ENCODE measurements at places on chromosomes 7 and 10.

DNA sequence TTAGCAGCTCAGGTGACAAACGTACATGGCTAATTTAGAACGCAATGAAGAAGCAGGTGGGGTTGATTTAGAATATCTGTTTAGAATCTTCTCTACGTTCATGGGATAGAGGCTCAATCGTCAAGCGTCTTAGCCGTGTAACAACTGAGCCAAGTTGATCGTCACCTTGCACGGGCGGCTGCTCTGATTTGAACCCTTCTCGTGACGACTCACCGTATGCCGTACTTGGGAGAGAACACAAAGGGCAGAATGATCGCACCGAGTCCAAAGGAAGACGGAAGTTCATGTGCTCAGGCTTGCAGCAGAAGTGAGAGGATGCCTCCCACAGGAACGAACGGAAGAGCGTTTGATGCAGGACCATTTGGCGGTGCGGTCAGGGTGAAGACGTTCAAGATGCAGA is 108.3 kb upstream of the TCERG1L start:
- DNase-seq = no peak

DNA sequence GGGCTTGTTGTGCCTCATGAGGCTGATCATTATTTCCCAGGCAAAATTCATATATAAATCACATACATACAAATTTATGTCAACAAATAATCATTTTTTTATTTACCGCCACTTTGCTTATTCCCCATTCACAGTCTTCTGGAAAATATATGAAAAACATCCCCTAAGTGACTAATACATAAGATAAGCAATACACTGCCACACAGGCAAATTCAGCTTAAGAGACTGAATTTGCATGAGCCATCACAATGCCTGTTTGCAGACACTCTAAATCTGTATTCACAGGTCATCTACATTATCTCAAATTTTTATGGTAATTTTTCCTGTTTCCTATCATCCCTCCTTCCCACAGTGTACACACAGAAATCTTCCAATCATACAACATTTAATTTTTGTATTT is 13.2 kb downstream of the OSBPL3 start:
- no peak for DNase-seq

GRCh38 chr7:20958572-20958971 is 171.9 kb upstream of the SP8 start:
- peak; percentile 99 for DNase-seq

- peak; percentile 10 for DNase-seq
These were observed 88.9 kb downstream of the RAPGEF5 start for GRCh38 chr7:22267930-22268615.

GRCh38 chr10:113297226-113297625 is 255.6 kb upstream of the HABP2 start:
- DNase-seq = no peak

DNA sequence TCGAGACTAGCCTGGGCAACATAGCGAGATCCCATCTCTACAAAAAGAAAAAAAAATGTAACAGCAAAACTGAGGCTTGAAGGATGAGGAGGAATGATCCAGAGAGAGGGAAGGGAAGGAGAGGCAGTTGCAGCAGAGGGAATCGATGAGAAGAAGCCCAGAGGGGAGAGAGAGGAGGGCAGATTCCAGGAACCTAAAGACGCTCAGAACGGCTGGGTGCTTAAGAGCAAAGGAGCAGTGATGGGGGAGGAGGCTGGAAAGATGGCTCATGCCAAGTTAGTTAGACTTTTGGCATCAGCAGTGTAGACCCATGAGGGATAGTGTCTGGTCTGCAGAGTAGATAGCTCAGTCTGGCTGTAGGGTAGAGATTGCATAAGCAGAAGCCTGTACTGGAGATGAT is 10.3 kb upstream of the MUC17 start:
- DNase-seq = no peak

DNA sequence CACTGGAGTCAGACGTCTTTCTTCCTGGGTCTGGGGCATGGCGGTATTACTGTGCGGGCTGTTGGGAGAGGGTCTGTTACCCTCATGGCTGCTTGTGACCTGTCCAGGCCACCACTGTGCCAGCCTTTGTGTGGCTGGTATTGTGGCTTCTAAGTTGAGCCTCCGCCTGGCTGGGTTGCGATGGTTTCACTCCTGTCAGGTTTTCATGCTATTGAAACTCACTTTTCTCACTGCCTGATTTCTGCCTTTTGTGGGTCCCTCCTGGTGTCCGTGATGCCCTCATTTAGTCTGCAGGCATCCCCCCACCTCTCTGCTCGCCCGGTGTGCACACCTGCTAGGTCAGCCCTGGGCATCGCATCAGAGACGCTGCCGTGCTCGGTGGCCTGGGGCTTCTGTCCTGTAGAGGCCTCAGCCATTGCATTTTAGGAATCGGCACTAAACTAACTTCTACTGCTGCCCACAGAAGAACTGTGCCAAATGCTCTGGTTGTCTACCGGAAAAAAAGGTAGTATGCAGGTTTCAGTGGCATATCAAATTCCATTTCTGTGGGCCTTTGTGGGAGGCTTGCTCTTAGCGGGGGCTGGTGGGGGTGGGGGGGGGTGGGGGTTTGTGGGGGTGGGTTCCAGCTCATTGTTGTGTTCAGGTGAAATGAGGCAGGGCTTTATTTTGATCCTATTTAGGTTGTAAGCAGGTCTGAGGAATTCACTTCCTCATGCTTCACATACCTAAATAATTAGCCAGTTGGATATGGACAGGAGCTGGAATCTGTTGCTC is 64.3 kb downstream of the MGMT start:
- DNase-seq = no peak

GRCh38 chr10:93478873-93479272 is 3.3 kb downstream of the MYOF start:
- DNase-seq = no peak

GRCh38 chr10:56142092-56142728 is 218.8 kb downstream of the ZWINT start:
- no peak for DNase-seq

DNA sequence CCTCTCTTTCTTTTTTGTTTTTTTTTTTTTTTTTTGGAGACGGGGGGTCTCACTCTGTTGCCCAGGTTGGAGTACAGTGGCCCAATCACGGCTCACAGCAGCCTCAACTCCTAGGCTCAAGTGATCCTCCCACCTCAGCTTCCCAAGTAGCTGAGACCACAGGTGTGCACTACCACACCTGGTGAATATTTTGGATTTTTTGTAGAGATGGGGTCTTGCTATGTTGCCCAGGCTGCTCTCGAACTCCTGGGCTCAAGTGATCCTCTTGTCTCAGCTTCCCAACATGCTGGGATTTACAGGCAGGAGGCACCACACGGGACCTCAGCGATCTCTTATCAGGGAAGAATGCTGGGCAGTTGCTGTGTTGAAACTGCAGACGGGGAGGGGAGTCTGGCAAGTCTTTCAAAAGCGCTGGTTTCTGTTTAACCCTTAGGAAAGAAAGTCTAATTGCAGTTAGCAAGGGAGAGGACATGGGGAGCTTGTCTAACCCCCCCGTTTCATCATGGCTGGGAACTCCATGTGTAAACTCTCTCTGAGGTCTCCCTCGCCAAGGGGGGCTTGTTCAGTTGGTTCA is 39.6 kb upstream of the LMTK2 start:
- DNase-seq = no peak

- no peak for DNase-seq
These were observed 1013.1 kb downstream of the TYW1 start for GRCh38 chr7:68009716-68010115.

GRCh38 chr7:25879799-25880198 is 272.2 kb upstream of the NFE2L3 start:
- no peak for DNase-seq

- DNase-seq = no peak
These were observed 80.8 kb downstream of the ADD3 start for GRCh38 chr10:110088367-110089104.

DNA sequence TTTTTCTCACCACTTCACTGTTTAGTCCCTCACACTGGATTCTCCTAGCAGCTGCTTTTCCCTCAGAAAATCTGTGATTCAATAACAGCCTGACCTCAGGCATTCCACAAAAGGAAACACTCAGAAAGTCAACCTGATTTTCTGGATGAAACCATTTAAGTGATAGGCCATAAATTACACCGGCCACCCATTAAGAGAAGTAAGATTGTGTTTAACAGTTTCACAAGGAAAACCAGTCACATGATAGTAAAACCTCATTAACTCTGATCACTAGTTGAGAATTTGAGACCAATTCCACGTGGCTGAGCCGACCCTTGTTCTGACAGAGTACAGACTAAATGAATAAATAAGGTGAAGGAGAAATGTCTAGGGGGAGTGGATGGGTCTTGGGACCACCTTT is 7.7 kb downstream of the GRM8 start:
- DNase-seq = peak; percentile 79

DNA sequence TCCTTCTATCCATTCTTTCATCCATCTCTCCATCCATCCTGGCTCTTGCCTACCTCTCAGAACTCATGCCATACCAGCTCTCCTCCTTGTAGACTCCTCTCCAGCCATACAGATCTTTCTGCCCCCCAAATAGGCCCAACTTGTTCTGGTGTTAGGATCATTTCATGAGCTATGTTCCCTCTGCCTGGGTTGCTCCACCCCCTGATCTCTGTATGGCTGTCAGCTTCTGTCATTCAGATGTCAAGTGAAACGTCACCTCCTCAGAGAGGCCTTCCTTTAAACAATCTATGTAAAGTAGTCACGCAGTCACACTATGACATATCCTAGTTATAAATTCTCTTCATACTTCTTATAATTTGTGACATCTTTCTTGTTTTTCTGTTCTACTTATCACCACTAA is 42.3 kb upstream of the PNLIPRP3 start:
- no peak for DNase-seq

GRCh38 chr10:132829403-132829802 is 43.5 kb upstream of the NKX6-2 start:
- no peak for DNase-seq

- DNase-seq = no peak
These were observed 747.7 kb upstream of the POM121L12 start for GRCh38 chr7:52287698-52288097.

DNA sequence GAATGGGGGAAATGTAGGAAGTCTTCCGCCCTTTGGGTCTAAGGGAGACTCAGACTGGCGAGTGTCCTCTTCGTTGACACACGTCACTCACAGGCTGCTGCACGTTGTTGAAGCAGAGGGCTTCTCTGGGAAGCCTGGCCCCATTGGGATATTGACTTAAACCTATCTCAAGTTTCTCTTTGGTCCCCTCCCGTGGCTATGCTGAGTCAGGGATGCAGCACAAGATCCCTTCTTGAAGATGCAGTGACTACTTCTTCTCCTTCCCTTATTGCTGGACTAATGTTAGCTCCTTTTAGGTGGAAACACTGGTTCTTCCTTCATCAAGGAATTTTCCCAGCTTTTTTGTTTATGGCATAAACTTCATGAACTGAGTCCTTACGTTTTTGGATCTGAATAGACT is 89.8 kb upstream of the CCDC71L start:
- DNase-seq = no peak

GRCh38 chr10:59752278-59752940 is 846 bp downstream of the MRLN start:
- DNase-seq = peak; percentile 21

DNA sequence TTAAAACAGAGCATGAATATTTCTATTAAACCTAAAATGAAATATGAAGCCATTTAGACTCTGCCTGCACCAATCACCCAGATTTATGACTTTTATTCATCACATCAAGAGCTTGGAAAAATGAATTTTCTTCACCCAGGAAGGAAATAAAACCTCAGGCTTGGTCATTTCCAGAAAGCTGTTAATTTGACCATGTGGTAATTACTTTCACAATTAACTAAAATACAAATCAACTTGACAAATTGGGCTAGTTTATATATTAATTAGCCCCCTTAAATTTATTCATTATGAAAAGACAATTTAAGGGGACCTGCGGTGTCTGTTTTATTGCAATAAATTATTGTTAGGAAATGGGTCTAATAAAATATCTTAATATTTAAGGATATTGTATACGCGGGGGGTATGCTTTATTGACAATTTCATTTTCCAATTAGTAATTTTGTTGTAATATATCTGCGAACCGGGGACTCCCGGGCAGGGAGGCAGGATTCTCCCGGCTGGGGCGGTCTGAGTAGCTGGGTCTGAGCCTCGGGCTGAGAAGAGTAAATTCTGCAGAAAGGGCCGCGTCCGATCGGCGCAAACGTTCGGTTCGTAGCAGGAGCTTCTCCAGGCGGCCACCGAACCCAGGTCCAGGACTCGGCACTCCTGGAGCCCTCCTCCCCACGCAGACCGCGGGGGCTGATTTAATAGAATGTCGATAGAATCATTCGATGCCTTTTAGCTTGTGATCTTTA is 9.4 kb upstream of the MNX1 start:
- no peak for DNase-seq

- no peak for DNase-seq
These were observed 129.2 kb downstream of the BAMBI start for GRCh38 chr10:28806488-28806941.

GRCh38 chr10:9869606-9870176 is 1148.0 kb upstream of the CELF2 start:
- no peak for DNase-seq

GRCh38 chr7:50304911-50305582 is 531 bp downstream of the IKZF1 start:
- no peak for DNase-seq

DNA sequence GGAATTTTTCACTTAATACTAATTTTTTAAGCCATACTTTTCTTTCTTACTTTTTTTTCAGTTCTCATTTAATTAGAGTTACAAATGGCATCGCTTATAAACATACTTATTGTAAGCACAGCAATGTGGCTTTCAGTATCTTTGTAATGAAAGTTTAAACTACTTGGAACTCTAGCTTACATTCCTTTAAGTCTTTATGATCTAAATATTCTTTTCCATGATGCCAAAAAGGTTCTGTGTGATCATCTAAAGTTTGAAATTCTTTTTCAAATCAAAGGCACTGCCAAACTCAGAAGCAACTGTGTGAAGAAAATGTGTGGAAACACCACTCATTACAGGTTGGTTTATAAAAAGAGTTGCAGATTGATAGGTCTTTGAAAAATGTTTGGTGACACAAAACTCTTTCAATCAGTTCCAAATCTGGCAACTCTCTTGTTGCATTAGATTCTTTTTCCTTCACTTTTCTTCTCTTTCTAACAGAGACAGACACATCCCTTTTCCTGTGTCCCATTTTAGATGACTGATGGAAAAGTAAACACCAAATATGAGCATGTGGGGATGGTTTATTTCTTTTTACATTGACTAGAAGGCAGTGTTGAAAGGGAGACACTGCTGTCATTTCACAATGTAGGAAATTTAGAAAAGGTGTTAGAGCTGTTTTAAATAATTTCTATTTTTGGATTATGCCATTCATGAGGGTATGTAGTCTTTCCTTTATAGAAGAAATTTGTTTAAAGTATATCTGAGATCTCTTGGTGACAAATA is 392.3 kb downstream of the SUGCT start:
- DNase-seq = no peak

DNA sequence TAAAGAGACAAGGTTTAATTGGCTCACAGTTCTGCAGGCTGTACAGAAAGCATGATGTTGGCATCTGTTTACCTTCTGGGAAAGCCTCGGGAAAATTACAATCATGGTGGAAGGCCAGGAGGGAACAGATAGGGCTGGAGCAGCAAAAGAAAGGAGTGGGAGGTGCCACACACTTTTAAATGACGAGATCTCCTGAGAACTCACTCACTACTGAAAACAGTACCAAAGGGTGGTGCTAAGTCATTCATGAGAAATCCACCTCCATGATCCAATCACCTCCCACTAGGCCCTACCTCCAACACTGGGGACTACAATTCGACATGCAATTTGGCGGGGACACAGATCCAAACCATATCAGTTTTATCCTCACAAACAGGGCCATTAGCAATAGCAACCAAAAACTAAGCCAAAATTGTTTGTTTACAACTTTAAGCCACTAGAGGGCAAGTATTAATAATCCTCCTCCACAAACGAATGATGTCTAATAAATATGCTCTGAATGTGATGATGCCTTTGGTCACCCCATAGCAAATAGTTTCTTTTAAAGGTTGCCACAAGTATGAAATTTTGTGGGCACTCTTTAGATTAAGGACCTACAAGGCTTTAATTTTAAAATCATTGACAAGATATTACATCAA is 129.2 kb upstream of the NRBF2 start:
- no peak for DNase-seq

Measured in NCI-H69 (cell line).